AG20443 (cell line): ENCODE measurements at places on chromosomes 3 and 15.

GRCh38 chr3:122934251-122934650 lies 93.3 kb downstream of the SEMA5B start:
- DNase-seq, result no peak

DNA sequence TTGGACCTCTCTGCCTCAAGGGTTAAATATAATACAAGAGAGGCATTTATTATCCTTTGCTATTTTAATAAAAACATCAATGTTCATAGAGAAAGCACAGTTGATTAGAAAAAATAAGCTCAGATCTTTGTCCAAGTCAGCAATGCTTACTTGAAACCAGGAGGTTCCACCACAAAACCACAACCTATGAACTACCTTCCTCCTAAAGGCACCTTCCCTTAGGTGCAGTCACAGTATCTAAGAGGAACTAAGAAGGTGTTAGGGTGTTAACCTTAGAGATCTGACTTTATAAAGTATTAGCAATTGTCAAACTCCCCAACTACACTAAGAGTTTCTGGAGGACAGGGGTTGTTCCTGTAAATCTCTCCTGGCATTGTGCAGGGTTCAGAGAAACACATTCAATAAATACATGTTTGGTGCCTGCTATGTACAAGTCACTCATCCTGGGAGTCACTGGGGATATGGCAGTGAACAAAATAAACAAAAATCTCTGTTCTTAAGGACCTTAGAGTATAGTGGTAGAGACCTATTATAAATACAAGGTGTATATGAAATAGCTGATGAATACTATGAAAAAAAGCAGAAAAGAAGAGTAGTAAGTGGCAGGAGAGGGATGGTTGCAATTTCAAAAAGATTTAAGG lies 208.6 kb downstream of the NFKBIZ start:
- no peak for DNase-seq

- DNase-seq, result peak; percentile 33
Measured at GRCh38 chr15:48433226-48433886, 102.1 kb downstream of the DUT start.

GRCh38 chr3:2851361-2851760 lies 258.8 kb downstream of the IL5RA start:
- DNase-seq, result no peak

GRCh38 chr3:18900994-18901393 lies 247.3 kb upstream of the KCNH8 start:
- DNase-seq, result no peak

DNA sequence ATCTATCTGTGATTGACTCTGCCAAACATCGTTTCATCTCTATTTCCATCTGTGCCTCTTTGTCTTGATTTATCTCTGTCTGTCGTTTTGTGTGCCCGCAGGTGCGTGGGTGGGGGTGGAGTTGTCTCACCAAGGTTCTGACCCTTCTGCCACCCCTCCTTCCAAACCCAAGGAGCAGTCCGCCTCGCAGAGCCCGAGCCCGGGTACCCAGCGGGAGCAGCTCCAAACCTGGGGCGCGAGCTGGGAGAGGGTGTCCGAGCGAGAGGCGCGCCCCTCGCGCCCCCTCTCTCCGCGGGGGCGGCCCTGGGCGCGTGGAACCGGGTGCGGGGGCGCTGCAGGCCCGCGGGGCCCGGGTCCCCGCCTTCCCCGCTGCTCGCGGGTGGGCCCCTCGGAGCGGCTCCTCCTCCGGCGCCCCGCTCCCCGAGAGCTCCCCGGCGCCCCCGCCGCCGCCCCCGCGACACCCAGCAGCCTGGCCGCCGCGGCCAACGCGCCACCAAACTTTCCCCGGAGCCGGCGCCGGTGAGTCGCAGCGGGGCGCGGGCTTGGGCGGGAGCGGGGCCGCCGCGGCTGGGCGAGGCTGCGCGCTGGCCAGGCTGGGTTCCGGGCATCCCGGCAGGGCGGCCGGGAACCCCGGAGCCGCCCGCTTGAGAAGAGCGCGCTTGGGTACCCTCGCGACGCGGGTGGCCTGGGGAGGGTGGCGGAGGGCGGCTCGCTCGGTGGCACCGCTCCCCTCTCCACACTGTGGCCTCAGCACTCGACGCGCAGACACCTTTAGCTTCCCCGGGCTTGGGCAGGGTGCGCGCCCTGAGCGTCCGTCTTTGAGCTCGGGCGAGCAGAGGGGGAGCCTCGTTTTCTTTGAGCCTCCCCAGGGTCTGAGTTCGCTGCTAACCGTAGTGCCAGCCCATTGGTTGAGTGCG lies at the start of gene HRH1:
Gene HRH1, plus strand, starts transcription at position 458 of the 917 bp plus-strand sequence. CDS start 104,545 bp downstream, outside the sequence.
- DNase-seq, result peak; percentile 71

- DNase-seq, result peak; percentile 71
Measured at GRCh38 chr3:172595664-172596393, 72.6 kb upstream of the TNFSF10 start.

DNA sequence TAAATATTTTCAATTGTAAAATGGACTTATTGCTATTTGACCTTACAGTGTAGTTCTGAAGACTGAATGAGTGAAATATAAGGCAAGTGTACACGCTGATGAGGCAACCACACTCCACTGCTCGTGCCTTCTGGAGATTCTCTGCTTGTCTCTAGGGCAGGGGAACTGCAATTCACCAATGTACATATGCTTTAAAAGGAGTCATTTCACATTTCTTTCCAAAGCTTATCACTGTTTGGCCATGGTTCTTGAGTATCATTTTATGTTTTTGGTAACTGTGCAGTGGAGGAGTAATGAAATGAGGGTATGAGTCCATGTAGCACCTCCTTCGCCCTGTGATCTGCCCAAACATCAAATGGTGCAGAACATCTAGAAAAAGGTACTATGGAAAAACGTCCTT lies 43.7 kb downstream of the CCR4 start:
- no peak for DNase-seq

DNA sequence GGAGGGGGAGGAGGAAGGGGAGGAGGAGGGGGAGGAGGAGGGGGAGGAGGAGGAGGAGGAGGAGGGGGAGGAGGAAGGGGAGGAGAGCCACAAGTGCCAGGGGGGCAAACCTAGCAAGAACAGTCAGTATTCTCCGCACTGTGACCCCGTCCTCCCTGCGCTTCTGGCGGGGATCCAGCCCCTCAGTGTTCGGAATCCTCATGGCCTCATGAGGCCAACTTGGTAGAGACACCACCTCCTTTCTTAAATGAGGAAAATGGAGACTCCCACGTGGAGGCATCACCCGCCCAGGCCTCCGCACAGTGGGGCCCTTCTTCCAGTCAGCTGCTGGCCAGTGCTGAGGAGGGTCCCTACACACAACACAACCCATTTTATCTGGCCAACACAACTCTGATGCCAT lies 163.4 kb downstream of the XXYLT1 start:
- no peak for DNase-seq

- peak; percentile 61 for DNase-seq
Measured at GRCh38 chr3:115804713-115805119, 181.4 kb downstream of the GAP43 start.

DNA sequence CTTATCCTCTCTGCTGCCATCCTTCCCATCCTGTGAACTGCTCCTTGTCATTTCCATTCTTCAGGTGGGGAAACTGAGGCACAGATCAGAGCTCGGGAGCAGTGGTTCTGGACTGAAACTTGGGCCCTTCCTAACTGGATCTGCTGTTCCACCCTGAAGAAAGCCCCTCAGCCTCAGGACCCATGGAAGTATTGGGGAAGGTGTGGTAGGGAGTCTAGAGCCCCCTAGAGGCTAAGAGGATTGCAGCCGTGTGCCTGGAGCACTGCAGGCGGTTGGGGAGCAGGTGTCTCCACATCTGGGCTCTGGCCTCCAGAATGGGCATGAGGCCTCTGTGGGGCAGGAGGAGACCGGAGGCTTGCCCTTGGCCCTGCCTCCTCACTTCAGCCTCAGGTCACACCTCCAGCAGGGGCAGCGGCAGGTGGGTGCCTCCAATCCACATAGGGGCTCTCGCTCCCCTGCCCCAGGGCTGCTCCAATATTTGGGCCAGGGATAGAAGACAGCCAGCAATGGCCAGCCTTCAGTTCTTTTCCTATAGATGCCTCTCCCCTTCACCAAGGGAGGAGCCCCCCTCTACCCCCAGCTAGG lies 28.1 kb downstream of the DNAJB8 start:
- no peak for DNase-seq

DNA sequence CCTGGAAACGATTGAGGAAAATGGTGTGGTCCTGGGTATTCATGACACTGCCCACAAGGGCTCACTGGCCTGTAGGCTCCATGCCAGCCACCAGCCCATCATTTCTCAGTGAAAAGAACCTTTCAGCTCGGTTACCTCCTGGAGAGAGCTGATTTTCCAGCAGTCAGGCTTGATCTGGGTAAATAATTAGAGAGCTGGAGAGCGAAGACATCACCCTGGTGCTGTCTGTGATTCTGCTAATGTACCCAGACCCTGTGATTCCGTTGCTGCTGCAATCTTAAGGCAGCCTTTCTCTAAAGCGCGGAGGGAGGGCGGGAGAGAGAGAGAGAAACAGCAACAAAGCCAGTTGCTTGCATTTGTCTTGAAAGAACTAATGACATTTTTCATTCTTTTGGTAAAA lies 221.9 kb upstream of the TOPAZ1 start:
- no peak for DNase-seq

- DNase-seq, result no peak
Measured at GRCh38 chr15:90456236-90456635, 68.2 kb downstream of the IQGAP1 start.

GRCh38 chr3:107453504-107453903 lies 69.3 kb upstream of the BBX start:
- DNase-seq, result no peak

DNA sequence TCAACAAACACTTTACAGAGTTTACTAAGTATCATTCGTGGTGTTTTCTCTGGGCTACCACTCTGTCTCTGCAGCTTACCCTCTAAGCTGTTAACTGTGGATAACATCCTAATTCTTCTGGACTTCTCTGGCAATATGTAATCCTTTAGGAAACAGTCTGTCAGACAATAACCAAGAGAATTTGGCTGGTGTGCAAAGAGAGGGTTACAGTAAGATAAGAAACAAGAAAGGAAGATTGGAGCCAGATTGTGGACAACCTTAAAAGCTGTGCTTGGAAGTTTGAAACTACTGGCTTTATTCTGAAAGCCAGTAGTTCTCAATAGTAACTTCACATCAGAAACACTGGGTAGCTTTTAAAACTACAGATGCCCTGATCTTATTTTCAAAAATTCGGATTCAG lies 778 bp downstream of the ARL6 start:
- no peak for DNase-seq

DNA sequence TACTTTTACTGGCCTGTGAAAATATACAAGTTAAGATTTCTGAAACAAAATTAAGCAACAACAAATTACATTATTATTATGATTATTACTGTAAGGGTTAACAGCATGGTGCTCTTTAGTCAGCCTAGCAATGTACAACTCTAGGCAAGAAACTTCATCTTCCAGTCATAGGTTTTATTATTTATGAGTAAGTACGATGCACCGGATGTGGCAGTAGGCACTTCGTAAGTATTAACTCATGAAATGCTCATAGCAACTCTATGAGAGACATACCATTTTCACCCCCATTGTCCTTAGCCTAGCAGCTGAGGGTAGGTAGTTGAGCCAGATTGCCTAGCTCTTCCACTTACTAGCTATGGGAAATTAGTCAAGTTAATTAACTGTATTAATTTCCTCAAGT lies 68.0 kb upstream of the PTPRG start:
- DNase-seq, result no peak

- no peak for DNase-seq
Measured at GRCh38 chr3:127565711-127566110, 24.8 kb downstream of the TPRA1 start.

GRCh38 chr15:78210349-78210717 lies 24.0 kb downstream of the ACSBG1 start:
- DNase-seq, result peak; percentile 8

DNA sequence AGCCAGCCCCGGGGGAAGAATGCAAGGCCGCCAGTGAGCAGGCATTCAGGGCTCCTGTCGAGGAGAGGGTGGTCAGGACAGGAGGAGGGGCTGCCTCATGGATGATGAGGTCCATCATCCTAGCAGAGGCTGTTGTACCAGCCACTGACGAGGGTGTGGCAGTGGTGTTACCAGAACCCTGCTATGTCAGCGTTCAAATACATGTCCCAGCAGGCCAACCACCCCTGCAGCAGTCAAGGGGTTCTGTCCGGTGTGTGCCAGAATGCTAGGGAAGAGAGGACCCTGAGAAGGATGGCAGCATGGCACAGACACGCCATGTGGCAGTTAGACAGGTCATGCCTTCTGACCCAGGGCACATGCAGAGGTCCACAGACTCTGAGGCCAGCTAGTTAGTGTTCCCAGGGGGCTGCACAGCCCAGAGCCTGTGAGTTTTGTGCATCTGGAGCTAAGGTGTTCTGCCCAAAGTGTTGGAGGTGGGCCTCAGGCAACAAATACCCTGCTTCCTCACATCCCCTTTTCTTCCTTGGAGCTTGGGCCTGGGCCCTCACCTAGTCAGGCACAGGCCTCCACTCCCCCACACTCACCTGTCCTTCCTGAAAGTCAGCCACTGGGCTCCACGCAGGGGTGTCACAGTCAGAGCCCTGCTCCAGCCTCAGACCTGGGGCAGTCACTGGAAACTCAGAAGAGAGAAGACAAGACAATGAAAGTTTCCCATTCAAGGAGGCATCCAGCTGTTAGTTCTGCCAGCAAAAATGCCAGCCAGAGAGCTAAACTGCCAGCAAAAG lies 7.8 kb downstream of the PAK6 start:
- no peak for DNase-seq

DNA sequence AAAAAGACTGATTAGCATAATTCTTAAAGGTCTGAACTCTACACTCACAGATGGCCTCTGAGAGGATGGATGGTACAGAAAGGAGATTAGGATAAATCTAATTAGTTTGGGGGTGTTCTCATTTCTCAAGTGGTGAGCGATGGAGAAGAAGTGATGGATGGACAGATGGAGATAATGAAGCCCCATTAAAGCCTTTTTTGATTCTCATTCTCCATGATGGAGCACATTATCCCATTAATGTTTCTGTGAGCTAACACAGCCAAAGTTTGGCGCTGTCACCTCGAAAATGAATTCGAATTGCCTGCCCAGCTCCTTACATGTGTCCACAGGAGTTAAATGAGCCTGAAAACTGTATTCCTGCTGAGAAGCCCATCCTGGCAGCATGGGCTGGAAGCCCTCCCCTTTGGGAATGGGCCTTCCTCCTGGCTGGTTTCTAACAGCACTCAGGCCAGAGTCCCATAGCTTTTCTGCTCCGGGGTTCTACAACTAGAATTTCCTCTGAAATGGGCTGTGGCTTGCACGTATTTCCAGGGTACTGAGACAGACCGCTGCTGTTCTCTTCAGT lies 726.0 kb upstream of the CFAP20DC start:
- DNase-seq, result no peak

- DNase-seq, result no peak
Measured at GRCh38 chr15:91924183-91924582, 70.7 kb downstream of the SLCO3A1 start.

DNA sequence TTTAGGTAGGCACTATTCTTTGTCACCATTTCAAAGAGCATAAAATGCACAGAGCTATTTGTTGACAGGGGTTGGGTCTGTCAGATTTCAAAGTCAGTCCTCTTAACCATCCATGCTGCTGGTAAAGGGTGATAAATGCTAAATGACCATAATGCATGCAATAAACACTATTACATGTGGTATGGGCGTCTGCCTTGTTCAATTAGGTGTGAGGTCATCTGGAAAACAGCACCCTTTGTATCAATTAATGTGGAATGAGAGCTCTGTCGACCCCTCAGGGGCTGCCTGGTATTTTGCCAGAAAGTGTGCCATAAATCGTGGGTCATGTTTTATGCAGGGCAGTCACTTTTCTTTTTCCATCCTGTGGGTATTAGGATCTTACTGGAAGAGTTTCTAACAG lies 235.6 kb downstream of the SV2B start:
- no peak for DNase-seq

GRCh38 chr3:44557074-44557473 lies 2.1 kb downstream of the ZKSCAN7 start:
- no peak for DNase-seq

GRCh38 chr3:194265505-194265892 lies 85.6 kb downstream of the CPN2 start:
- DNase-seq, result peak; percentile 93

GRCh38 chr3:149167898-149168297 lies 38.5 kb downstream of the HPS3 start:
- DNase-seq, result no peak
